ENCODE measurements at places on chromosomes 12 and 14. TPM values are rescaled to one million over a fixed set of nuclear protein-coding genes. Genes with fewer than 3 reads are reported as not detected.

DNA sequence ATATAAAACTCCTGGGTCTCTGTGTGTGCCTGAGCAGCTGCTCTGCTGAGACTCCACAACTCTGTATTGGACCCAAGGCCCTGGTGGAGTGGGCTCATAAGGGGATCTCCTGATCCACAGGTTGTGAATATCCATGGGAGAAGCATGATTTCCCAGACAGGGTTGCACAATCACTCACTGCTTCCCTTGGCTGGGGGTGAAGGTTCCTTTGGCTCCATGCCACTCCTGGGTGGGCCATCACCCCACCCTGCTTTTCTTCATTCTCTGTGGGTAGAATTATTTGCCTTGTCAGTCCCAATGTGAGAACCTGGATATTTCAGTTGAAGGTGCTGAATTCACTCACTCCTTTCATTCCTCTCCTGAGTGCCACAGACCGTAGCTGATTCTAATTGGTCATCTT, 205.2 kb upstream of the TMEM260 start:
- no peak overlapping the region for H3K27ac ChIP-seq
- H3K4me1 ChIP-seq = no peaks in the 10 kb centered on the region
- no peak overlapping the region for H3K4me3 ChIP-seq
- H3K27me3 ChIP-seq = no peaks in the 10 kb centered on the region
- H3K36me3 ChIP-seq = no peaks in the 10 kb centered on the region

DNA sequence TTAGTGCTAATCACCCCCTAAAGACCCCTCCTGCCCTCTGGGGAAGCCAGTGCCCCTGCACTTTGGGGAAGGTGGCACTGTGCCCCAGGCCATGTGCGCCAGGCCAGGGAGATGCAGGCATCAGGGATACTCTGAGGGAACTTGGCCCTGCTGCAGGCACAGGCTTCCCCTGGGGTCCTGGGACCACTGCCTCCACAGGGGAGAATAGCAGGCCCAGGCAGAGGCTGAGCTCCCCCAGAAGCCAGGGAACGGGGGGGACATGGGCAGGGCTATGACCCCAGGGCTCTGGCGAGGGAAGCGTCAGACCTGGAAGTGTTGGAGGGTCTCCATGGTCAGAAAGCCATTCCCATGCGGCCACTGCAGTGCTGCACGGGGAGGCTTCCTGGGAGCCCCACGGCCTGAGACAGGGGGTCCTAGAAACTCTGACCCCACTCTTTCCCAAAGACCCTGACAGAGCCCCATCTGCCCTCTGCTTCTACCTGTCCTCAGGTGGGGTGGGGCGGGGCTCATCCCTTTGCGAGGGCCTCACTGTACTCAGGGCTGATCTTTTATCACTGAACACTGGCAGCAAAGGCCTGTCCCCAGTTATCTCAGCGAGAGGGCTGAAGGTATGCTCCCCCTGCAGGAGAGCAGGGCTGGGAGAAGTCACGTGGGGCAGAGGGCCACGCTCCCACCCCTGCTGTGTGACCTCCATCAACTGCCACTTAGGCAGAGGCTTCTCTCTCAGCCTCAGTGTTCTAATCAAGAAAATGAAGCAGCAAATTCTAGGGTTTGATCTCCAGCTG, 160.0 kb downstream of the CALM1 start:
- H3K36me3 ChIP-seq = no peaks in the 10 kb centered on the region
- H3K27ac ChIP-seq = no peak overlapping the region
- peaks cover 15% of the 10 kb centered on the region for H3K4me1 ChIP-seq
- peak; percentile 28 for DNase-seq
- H3K4me3 ChIP-seq = no peak overlapping the region

DNA sequence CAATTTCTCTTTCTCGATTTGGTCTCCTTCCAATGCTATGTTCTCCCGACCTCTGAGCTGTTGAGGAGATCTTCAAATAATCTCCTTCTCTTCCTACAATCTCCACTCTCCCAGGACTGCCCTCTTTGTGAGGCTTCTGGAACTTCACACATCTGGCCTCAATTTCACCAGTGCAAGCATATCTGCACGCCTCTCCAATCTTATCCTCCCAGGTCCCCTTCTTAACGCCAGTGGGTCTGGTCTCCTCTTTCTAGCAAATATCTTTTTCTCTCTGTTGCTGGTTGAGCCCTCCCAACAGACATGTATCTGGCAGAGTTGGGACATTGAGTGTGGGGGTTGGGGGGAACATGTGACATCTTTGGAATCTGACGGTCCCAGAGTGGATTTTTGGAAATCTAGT, 17.9 kb downstream of the RTL1 start:
- peak overlapping the region; percentile 37 for H3K27ac ChIP-seq
- H3K27me3 ChIP-seq = no peaks in the 10 kb centered on the region
- peaks cover 29% of the 10 kb centered on the region for H3K4me1 ChIP-seq
- H3K36me3 ChIP-seq = no peaks in the 10 kb centered on the region

DNA sequence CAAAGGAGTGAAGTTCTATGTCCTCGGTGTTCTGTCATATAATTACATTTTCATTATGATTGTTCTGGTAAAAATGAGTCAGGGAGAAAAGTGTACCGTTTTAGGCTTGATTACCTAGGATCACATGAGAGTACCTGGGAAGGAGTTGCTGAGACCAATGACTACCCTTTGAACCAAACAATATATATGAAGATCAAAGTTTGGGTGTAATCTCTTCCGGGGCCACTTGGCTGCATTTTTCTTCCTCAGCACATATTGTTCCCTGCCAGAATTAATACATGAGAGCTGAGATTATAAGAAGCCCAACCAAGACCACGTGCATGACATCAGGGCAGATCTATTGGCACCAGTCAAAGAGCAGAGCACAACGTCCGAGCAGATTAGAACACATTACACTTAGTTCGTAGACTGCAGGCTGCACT, 41.1 kb upstream of the DHRS7 start:
- no peaks in the 10 kb centered on the region for H3K4me1 ChIP-seq
- H3K4me3 ChIP-seq = no peak overlapping the region
- peaks cover 4% of the 10 kb centered on the region for H3K27me3 ChIP-seq

DNA sequence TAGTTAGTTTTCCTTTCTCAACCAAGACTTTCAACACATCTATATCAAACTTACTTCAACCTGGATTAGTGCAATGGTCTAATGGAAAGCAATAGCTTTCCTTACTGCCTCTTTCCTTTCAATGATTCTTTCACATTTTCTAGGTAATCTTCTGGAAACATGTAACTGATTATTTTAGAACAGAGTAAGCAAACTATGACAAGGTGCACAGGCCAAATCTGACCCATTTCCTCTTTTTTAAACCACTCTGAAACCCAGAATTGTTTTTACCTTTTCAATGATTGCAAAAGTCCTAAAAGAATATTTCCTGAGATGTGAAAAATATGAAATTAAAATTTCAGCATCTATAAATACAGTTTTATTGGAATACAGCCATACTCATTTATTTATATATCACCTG, 81.6 kb upstream of the TMTC2 start:
- no peaks in the 10 kb centered on the region for H3K36me3 ChIP-seq
- no peaks in the 10 kb centered on the region for H3K4me1 ChIP-seq
- H3K27me3 ChIP-seq = no peaks in the 10 kb centered on the region

- no peak overlapping the region for H3K27ac ChIP-seq
- no peak for DNase-seq
- H3K27me3 ChIP-seq = no peaks in the 10 kb centered on the region
- no peaks in the 10 kb centered on the region for H3K36me3 ChIP-seq
- no peak overlapping the region for H3K4me3 ChIP-seq
Observed at GRCh38 chr14:30204431-30204980, 276.9 kb upstream of the PRKD1 start.

- no peaks in the 10 kb centered on the region for H3K36me3 ChIP-seq
- H3K4me3 ChIP-seq = no peak overlapping the region
- H3K27ac ChIP-seq = no peak overlapping the region
- H3K27me3 ChIP-seq = no peaks in the 10 kb centered on the region
- H3K4me1 ChIP-seq = peaks cover 7% of the 10 kb centered on the region
Observed at GRCh38 chr14:74549588-74549987, 56.0 kb downstream of the ISCA2 start.

DNA sequence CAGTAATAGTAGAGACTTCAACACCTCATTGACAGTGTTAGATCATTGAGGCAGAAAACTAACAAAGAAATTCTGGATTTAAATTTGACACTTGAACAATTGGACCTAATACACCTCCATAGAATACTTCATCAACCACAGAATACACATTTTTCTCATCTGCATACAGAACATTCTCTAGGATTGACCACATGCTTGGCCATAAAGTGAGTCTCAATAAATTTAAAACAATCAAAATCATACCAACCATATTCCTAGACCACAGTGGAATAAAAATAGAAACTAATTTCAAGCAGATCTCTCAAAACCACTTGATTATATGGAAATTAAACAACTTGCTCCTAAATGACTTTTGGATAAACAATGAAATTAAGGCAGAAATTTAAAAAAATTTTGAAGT, 82.3 kb downstream of the SLC38A4 start:
- DNase-seq = no peak
- no peak overlapping the region for H3K27ac ChIP-seq
- no peaks in the 10 kb centered on the region for H3K27me3 ChIP-seq
- H3K4me1 ChIP-seq = no peaks in the 10 kb centered on the region
- H3K36me3 ChIP-seq = no peaks in the 10 kb centered on the region
- H3K4me3 ChIP-seq = no peak overlapping the region

DNA sequence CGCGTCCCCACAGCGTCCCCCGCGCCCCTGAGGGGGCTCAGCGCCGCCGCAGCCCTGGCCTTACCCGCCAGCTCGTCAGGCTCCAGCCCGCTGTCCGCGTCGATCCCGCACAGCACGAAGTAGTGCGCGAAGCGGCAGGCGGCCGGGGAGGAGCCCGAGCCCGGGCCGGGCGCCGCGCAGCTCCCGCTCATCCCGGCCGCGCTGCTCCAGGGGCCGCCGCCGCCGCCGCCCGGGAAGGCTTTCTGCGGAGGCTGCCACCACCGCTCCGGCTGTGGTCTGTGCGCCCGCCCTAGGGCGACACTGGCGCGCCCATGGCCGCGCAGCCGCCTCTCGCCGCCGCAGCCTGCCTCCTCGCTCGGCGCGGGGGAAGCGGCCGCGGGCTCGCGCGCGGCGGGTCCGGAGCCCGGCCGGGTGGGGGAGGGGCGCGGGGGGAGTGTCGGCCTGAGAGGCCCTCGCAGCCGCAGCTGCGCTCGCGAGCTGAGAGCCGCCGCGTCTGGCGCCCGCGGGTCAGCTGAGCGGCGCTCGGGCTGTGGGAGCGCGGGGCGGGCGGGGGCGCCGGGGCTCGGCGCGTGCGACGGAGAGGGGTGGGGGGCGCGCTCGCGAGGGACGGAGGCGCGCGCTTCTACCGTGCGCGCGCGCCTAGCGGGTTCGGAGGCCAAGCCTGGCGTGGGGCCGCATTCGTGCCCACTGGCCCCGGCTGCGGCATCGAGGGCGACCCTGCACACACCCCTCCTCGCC, at the start of gene DENND5B:
Gene DENND5B, minus strand, starts transcription at position 495 of the 738 bp plus-strand sequence. Its CDS starts 304 bp downstream, at position 191.
- no peaks in the 10 kb centered on the region for H3K27me3 ChIP-seq
- peak within 1 kb of the TSS; percentile 99 for H3K27ac ChIP-seq
- DNase-seq = peak; percentile 94

DNA sequence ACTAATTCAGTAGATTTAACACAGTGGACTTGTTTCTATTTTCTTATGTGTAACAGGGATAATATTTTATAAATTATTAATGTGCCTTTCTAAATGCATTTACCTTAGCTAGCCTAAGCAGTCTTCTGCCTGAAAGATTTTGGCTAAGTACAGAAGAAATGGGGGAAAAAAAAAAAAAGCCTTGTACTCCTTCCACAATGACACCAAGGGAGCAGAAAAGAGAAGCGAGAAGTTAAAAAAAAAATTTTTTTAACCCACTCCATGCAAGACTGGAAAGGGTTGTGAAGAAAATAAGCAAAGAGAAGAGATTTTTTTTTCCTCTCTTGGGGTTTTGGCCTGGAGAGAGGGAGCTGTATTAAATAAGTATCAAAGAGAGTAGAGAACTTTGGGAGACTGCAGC, 28.7 kb downstream of the NELL2 start:
- H3K4me1 ChIP-seq = no peaks in the 10 kb centered on the region
- no peak overlapping the region for H3K4me3 ChIP-seq
- H3K27ac ChIP-seq = no peak overlapping the region
- no peak for DNase-seq
- no peaks in the 10 kb centered on the region for H3K36me3 ChIP-seq

DNA sequence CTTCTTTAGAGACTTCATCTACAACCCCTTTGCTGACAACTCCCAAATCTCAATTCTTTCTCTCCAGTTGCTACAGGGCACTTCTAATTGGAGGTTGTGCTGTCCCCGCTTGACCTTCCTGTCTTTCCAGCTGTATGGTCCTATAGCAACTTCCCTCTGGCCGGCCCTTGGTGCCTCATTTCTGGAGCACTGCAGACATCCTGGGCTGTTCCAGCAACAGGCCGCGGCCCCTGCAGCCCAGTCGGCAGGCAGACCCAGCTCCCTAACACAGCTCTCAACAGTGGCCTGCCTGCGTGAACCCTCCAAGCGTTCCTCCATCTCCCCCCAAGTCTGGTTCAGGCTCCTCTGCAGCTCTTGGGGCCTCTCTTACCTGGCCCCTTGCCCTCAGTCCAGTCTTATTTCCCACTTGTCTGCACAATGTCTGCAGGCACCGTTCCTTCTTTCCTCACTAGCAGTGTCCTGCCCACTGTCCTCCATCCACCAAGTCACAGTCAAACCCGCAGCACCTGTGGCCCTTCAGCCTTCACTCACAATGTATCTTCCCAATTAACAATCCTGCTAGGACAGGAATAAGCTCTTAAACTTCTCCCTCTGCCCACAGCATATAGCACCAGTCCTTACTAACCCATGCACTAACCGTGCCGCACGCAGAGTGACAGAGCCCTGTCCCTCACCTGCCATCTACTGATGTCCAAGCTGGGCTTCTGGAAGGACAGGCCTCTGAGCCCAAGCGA, 1.6 kb upstream of the EML1 start:
- no peak overlapping the region for H3K27ac ChIP-seq
- no peaks in the 10 kb centered on the region for H3K27me3 ChIP-seq
- H3K4me3 ChIP-seq = no peak overlapping the region
- H3K4me1 ChIP-seq = peaks cover 9% of the 10 kb centered on the region
- no peak for DNase-seq
- no peaks in the 10 kb centered on the region for H3K36me3 ChIP-seq

GRCh38 chr12:6360578-6361490, 14.5 kb downstream of the SCNN1A start:
- H3K27ac ChIP-seq = peak overlapping the region; percentile 78
- peaks cover 10% of the 10 kb centered on the region for H3K4me1 ChIP-seq
- H3K36me3 ChIP-seq = no peaks in the 10 kb centered on the region
- no peak for DNase-seq
- no peaks in the 10 kb centered on the region for H3K27me3 ChIP-seq

DNA sequence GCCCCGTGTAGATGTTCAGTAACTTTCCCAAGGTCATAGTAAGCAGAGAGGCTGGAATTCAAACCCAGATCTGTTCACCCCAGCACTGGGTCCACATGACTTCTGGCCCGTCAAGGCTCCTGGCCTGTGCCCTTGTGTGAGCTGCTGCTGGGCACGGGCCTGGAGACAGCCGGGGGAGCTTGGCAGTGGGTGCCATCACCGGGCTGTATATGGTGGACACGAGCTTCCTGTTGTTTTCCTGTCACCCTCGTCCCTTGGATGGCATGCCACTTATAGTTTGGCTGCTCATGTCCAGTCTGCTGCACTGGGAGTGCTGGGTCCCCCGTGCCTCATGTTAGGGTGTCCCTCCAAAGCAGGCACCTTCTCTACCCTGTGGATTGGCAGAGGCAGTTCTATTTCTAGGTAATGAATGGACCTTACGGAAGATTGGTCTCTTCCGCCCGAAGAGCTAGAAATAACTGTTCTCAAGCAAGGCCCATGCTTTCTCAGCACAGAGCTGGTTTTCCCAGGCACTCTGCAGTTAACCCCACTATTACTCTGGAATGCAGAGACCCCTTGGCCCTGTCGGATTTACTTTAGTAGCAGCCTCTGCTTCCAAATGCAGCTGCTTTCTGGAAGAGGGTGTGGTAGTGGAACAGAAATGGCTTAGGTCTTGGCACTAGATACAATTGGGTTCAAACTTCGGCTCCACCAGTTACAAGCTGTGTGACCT, 44.3 kb downstream of the ELK3 start:
- H3K36me3 ChIP-seq = no peaks in the 10 kb centered on the region
- DNase-seq = no peak
- no peak overlapping the region for H3K27ac ChIP-seq
- no peak overlapping the region for H3K4me3 ChIP-seq

The NPAS3 gene
- 0.11 TPM for polyA plus RNA-seq

The LARP4 gene
- 29.4 TPM for polyA plus RNA-seq

The ACOT6 gene
- not detected for polyA plus RNA-seq

The KRT8 gene
- 2,058 TPM for polyA plus RNA-seq

Measured in hepatocyte (in vitro differentiated cells).